Activated T-helper 2 cell treated with anti-CD3 and anti-CD28 coated beads, Interferon-gamma antibody, Interleukin-2, Interleukin-4, amounts not matched to agents 10 μg/mL and 5 μg/mL and 100 μg/mL, durations not matched to agents 14 hours and 24 hours and 36 hours (primary cell): ENCODE measurements at places on chromosomes 7 and 10.

DNA sequence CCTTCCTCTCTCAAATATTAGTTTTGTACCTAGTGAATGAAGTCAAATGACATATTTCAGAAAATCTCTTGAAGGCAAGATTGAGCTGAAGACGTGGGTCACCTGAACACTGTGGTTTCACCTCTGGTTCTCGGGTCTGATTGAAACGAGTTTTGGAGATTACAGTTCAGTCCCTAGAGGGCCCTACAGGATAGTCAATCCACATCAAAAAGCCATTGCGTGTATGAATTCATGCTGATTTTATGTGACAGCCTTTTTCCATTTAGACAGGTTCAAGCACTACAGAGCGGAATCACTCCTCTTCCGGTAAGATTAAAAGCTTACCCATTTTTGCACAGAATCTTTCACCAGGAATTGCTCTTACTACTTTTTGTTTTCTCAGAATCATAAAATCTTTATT is 62.2 kb downstream of the VIM start:
- H3K27me3 ChIP-seq = peaks cover 19% of the 10 kb centered on the region
- no peak overlapping the region for H3K4me3 ChIP-seq
- no peak overlapping the region for H3K27ac ChIP-seq
- peaks cover 5% of the 10 kb centered on the region for H3K4me1 ChIP-seq
- no peak for DNase-seq
- no peaks in the 10 kb centered on the region for H3K36me3 ChIP-seq

GRCh38 chr10:111390813-111391563 is 314.2 kb downstream of the ADRA2A start:
- H3K36me3 ChIP-seq = no peaks in the 10 kb centered on the region
- no peak overlapping the region for H3K27ac ChIP-seq
- H3K27me3 ChIP-seq = no peaks in the 10 kb centered on the region
- H3K4me3 ChIP-seq = no peak overlapping the region
- DNase-seq = no peak

GRCh38 chr10:126732308-126732707 is 61.8 kb upstream of the C10orf90 start:
- no peaks in the 10 kb centered on the region for H3K27me3 ChIP-seq
- DNase-seq = no peak
- H3K27ac ChIP-seq = no peak overlapping the region
- no peaks in the 10 kb centered on the region for H3K36me3 ChIP-seq
- H3K4me1 ChIP-seq = no peaks in the 10 kb centered on the region

DNA sequence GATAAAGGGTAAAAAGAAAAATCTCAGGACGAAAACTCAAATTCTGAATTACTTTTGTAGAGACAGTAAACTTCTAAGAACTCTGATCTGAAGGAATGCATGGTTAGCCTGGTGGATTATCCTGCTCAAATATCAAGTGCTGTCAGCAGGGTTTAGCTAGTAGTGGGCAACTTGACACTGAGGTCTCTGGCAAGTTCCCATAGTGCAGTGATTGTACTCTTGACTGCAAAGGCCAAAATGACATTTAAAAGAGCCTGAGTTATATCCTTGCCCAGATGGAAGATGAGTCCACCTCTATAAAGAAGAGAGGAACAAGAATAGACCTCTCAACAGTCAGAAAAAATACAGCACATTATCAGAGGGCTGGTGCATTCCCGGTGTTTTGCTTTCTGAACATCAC is 304.5 kb upstream of the IMMP2L start:
- no peak overlapping the region for H3K4me3 ChIP-seq
- peaks cover 2% of the 10 kb centered on the region for H3K27me3 ChIP-seq
- no peak for DNase-seq
- no peak overlapping the region for H3K27ac ChIP-seq
- H3K4me1 ChIP-seq = no peaks in the 10 kb centered on the region
- no peaks in the 10 kb centered on the region for H3K36me3 ChIP-seq
